ENCODE measurements at places on chromosomes 7 and 10. TPM values are rescaled to one million over a fixed set of nuclear protein-coding genes. Genes with fewer than 3 reads are reported as not detected.

GRCh38 chr10:52378124-52378523 lies 64.0 kb downstream of the DKK1 start:
- H3K4me3 ChIP-seq = no peak overlapping the region
- H3K27me3 ChIP-seq = no peaks in the 10 kb centered on the region
- no peak for DNase-seq
- no peak overlapping the region for H3K27ac ChIP-seq
- H3K4me1 ChIP-seq = no peaks in the 10 kb centered on the region
- peaks cover 11% of the 10 kb centered on the region for H3K36me3 ChIP-seq

DNA sequence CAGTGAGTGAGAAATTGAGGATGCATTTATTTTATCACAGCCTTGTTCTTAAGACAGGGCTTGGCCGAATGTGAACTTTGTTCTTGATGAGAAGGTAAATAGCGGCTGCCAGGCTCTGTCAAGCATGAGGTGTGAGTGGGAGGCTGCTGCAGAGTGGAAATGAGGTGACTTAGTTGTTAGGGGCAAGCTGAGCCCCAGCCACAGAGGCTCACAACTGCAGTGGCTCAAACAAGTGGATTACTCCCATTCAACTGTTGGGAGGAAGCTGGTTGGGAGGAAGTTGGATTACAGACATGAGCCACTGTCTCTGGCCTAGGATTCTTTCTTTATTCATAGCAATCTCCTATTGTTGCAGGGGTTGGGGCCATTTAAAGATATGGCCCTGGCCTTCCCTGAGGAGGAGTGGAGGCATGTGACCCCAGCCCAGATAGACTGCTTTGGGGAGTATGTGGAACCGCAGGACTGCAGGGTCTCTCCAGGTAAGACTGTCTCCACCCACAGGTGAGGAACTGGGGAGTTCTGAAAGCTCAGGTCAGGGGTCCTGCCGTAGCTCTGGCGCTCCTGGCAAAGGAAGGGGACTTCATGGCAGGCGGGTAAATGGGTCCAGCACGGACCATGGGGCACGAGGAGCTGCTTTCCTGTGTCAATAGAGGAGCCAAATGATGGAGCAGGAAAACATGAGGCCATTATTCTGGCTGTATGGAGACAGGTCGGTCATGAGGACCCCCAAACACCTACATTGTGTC lies 7.1 kb downstream of the ZSCAN25 start:
- no peak overlapping the region for H3K27ac ChIP-seq
- no peak for DNase-seq
- H3K4me3 ChIP-seq = no peak overlapping the region
- H3K27me3 ChIP-seq = no peaks in the 10 kb centered on the region
- peaks cover 91% of the 10 kb centered on the region for H3K36me3 ChIP-seq

DNA sequence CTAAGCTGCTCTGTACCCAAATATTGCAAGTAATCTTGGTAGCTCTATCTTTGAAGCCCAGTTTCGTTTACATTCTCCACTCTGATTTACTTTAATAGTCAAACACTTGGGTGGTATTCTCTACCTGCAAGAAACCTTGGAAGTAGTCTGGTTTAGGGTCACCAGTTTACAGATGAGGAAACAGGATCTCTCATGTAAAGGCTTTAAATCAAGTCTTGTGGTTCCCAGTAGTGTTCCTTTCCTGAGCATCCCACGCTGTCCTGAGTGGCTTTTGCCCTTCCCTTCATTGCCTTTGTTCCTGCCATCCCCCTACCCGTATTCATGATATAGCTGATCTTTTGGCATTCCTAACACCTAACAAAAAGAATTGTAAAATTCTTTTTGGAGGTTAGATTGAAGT lies 20.3 kb downstream of the EXOC4 start:
- H3K27me3 ChIP-seq = no peaks in the 10 kb centered on the region
- H3K4me1 ChIP-seq = no peaks in the 10 kb centered on the region
- no peak overlapping the region for H3K27ac ChIP-seq
- H3K36me3 ChIP-seq = peaks cover 29% of the 10 kb centered on the region

DNA sequence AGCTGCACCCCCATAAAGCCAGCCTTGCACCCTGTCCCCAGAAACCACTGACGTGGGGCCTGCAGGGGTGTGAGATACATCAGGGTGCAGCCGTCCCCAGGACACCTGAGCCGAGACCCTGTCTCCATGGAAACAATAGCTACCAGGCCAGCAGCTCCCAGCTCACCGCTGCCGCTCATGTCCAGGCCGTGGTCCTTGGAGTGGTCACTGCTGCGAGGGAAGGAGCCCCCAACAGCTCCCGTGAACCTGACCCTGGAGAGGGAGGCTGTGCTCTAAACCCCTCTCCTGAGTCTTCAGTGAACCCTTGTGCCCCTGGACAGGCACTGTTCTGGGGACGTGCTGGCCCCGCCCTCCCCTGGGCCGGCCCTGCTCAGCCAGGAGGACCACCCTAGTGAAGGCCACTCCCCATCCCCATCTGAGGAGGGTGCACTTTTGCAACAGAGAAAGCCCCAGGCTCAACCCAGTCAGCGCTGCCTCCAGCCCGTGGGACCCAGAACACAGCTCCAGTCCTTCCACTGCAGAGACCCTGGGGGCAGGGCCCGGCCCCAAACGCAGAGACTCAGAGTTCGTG lies 19.6 kb upstream of the INPP5A start:
- peak; percentile 68 for DNase-seq
- no peaks in the 10 kb centered on the region for H3K27me3 ChIP-seq
- H3K4me1 ChIP-seq = peaks cover 4% of the 10 kb centered on the region
- H3K36me3 ChIP-seq = no peaks in the 10 kb centered on the region
- H3K4me3 ChIP-seq = peak overlapping the region; percentile 70

- H3K4me1 ChIP-seq = no peaks in the 10 kb centered on the region
- no peak overlapping the region for H3K4me3 ChIP-seq
- H3K36me3 ChIP-seq = no peaks in the 10 kb centered on the region
- no peak for DNase-seq
These were observed 123.0 kb downstream of the GRK5 start for GRCh38 chr10:119330342-119330741.

GRCh38 chr7:50618281-50618680 lies 53.1 kb upstream of the DDC start:
- H3K27me3 ChIP-seq = no peaks in the 10 kb centered on the region
- H3K4me1 ChIP-seq = no peaks in the 10 kb centered on the region
- no peak for DNase-seq
- peaks cover 18% of the 10 kb centered on the region for H3K36me3 ChIP-seq
- H3K27ac ChIP-seq = no peak overlapping the region
- no peak overlapping the region for H3K4me3 ChIP-seq

Gene PILRA
- total RNA-seq = 3.3 TPM

Gene DNAJC9
- 45.7 TPM for total RNA-seq

Gene GALNT17
- 43.2 TPM for total RNA-seq

Gene ADRA2A
- total RNA-seq = 1.4 TPM
